GM12892 (cell line): ENCODE measurements at places on chromosomes 6 and 20.

- DNase-seq: no peak
Measured at GRCh38 chr6:64217721-64218620, 582.4 kb downstream of the PHF3 start.

- DNase-seq: no peak
Measured at GRCh38 chr6:132598473-132598872, 8.9 kb upstream of the TAAR5 start.

DNA sequence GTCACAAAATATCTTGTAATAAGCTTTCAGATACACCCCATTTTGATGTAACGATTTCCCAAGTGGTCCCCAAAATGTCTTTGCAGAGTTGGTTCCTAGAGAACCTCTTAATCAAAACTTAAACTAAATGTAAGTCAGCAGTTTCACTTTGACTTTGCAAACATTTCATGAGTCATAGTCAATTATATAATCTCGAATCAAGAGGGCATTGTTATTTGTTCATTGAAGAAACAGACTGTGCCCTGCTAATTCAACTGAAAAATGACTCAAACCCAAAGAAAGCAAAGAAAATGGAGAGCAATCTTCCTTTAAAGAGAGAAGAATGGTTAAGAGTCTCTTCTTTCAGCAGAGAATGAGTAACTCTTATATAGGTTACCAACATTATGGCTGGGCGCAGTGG lies 58.3 kb downstream of the IPCEF1 start:
- DNase-seq: no peak

GRCh38 chr6:6972456-6972855 lies 135.3 kb upstream of the RREB1 start:
- no peak for DNase-seq

GRCh38 chr6:129764761-129765407 lies 54.9 kb upstream of the ARHGAP18 start:
- no peak for DNase-seq
